ENCODE measurements at places on chromosomes 6 and 20.

GRCh38 chr6:55578537-55579363 is at the start of gene HMGCLL1:
Gene HMGCLL1, minus strand, starts transcription at chr6:55579192. Its CDS starts 137 bp downstream, at chr6:55579055.
- DNase-seq: peak; percentile 64

DNA sequence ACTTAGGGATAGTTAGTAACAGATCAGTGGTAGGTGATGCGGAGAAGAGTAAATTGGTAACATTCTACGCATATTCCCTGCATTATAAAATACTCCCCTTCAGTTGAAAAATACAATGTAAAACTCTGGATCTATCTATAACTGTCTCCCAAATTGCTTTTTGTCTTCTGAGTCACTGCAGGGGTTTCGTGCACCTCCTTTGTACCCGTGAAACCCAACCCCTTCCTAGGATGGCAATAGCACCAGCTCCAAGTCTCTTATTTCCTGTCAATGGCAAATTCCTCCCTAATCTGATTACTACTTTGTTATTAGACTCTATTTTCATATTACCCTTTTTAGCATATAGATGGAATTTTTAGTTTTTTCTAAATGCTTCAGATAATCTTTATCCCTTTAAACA is 20.6 kb upstream of the STMND1 start:
- DNase-seq: no peak

- no peak for DNase-seq
Observed at GRCh38 chr6:140782941-140783340, 1349.8 kb upstream of the GJE1 start.

DNA sequence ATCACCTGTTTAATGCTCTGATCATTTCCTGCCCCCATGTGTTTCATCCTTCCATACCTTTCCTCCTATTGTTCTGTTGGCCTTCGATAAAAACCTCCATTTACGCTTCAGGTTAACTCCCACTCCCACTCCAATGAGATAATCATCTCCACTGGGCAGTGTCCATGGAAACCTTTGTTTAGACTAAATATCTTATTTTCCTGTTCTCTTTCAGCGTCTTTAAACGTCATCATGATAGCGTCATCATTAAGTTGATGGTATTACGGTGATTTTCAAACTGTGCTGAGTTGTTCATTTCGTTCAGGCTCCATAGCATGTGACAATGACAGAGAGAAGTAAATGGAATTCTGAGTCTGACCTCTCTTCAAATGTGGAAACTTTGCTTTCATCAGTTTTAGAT is 970.5 kb upstream of the SLC35B3 start:
- DNase-seq: no peak

DNA sequence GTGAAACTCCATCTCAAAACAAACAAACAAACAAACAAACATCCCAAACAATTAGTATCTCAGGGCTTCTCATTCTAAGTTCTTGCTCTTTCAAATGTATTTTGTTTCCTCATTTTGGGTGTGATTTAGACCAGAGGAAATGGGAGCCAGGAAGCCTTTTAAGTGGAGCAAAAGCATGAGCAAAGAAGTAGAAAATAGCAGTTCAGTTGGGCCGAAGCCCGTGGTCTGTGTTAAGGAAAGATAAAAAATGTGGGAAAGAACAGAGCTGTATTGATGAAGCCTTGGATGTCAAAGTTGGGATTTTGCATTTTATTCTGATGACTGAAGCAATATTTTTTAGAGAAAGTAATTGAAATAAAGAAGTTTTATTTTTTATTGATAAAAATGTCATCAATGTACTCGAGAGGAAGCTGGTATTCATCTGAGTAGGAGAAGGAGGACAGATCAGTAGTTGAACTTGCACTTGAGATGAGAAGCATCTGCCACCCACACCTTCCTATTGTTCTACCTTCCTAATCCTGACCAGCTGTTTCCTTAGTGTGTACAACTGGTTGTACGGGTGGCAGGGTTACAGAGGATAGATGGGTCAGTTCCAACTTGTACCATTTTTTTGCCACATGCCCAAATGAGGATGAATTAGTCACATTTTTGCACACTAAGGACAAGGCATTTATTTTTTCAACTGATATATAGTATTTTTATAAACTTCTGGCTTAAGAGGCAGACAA is 56.1 kb downstream of the KIAA0408 start:
- peak; percentile 26 for DNase-seq

DNA sequence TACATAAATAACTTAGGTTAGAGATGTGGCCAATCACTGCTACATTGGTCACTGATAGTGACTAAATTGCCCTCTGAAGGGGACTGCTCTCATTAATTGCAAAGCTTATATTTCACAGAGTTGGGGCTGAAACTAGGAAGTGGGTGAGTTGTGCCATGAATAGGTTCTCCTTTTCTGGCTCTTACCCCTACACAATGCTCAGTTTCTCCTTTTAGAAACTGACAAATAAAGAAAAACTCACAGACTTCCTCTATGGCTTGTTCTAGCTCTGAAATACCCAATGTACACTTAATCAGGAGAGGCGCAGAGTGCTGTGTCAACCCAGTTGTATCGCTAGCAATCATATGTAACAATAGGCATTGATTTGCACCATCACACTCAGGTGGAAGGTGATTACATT is 41.2 kb upstream of the PROKR2 start:
- no peak for DNase-seq

DNA sequence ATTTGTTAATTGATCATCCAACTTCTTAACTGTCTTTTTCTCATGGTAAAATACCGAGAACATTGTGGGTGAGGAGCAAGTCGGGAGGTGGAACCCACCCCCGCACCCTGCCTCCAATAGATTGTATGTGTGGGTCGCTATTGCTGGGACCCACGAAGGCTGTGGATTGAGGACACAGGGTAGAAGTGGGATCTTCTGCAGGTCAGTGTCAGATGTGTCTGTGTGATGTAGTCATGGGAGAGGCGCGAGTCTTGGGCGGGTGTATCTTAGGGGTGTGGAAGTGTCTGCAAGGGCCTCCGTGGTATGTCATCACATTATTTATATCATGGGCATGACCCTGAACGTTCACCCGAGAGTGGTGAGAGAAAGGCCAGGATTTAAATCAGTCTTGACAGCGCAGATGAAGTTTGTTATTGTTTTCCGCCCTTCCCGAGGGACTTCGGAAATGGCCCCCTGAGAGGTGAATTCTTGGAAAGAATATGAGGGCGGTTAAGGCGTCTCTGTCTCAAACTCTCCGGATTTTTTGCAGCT is 472 bp upstream of the PAQR8 start:
- DNase-seq: no peak

GRCh38 chr6:11606332-11606731 is 68.8 kb downstream of the TMEM170B start:
- DNase-seq: no peak

DNA sequence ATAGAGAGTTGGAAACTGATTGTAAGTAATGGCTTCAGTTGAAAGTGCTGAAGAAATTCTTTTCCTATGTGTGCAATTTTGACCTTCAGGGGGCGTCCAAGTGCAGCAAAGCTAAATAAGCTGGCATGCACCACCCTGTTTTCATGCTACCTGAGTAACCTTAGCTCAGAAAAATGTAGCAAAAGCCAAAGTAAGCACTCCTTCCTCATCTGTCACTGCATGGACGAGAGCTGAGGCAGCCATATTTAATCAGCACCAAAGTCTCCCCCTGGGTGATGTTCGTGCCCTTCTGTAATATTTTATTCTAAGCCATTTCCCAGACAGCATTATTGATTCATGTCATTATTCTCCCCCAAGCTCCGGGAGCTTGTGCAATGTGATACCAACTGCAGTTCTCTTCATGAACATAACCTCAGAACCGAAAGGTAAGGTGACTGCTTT is 123.1 kb downstream of the RPS12 start:
- peak; percentile 35 for DNase-seq

GRCh38 chr6:138034229-138034628 is 73.0 kb downstream of the PERP start:
- no peak for DNase-seq

DNA sequence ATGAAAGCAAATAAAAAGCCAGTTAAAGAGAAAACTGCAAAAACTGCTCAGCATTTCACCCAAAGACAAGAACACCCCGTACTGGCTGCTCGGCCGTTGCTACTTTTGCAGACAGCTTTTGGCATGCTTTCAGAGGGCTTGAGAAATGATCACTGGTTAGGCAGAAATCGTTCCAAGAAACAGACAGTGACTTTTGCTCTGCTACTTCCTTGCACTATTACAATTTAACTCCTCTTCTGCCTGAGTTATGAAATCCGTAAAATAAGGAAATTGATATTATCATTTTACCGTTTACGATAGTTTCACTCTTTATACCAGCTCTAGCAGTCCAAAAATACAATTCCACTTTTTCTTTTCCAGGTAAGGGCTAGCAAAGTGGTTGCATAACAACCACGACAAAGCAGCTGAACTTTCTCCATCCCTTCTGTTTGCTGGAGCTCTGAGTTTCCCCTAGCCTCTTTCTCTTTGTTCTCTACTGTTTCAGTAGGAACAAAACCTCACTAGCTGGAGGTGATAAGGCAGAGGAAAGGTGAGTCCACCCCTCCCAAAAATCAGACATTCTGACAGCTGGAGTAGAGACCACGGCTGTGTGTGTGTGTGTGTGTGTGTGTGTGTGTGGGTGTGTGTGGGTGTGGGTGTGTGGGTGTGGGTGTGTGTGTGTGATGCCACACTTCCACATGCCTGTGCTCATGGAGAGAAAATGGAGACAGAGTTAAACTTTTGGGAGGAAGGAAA is 191.8 kb upstream of the RREB1 start:
- DNase-seq: no peak

GRCh38 chr20:62642051-62642665 is at the start of gene SLCO4A1:
Gene SLCO4A1, plus strand, starts transcription at chr20:62642503. Its CDS starts 13,952 bp downstream, at chr20:62656455.
- peak; percentile 97 for DNase-seq

DNA sequence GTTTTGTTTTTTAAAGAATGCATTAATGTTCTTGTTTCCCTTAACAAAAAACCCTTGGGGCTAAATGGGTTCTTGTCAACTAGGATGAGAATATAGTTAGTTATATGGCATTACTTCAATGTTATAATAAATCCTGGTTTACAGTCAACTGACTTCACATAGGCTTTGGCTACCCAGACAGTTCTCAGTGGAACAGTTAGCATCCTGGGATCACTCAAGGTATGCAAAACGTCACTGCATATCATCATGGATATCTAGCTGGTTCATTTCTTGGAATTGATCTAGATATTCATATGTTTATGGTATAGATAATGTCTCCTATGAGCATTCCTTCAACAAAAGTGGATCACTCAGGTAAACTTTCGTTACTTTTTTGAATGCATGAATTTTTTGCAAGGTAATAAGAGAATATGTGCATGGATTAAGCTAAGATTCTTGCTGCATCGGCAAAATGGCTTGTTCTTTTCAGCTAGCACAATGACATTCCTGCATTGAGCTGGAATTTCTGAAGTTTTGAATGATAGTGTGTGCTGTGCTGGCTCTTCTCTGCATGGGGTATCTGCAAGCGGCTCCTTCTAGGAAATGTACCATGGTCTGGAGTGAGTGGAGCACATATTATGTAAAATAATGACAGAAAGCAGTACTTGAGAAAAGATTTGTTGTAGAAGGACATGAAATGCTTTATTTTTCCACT is 138.9 kb downstream of the ADGRG6 start:
- DNase-seq: no peak

GRCh38 chr20:1669304-1669703 is 11.7 kb upstream of the SIRPG start:
- no peak for DNase-seq

- DNase-seq: no peak
Observed at GRCh38 chr6:71621918-71622519, 264.3 kb upstream of the RIMS1 start.

DNA sequence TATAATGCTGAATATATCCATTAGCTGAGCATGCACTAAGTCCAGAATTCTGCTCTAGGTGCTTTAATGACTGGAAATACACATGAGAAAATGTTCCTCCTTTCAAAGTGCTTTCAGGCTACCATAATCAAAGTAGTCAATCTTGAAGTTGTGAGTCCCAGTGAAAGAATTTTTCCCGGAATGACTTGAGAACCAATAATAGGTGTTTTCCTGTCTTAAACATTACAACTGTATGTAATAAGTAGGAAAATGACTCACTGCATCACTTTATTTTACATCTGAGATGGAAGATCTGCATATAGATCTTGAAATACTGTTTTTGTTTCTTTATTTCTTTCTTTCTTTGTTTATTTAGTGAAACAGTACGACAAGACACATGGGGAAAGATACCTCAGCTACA is 437.4 kb upstream of the JAG1 start:
- no peak for DNase-seq

DNA sequence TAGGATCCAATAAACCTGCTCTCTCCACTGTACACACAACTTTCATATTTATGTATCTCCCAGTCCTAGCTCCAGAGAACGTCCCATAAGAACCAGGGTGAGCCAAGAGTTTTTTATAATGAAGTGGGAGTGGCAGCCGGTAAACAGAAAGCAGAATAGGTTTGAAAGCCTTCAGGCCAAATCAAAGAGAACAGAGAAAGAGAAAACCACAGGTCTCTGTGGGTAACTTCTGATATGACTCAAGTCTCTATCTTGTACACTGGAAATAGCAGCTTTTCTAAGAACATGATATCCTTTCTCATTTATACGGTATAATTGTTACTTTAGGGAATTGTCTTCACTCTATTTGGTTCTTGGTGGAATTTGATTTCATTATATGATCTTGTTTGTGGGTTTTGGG is 273.6 kb downstream of the PACRG start:
- DNase-seq: no peak

GRCh38 chr6:130838951-130839350 is 11.7 kb downstream of the SMLR1 start:
- no peak for DNase-seq

GRCh38 chr20:10316582-10316981 is 98.0 kb downstream of the SNAP25 start:
- peak; percentile 40 for DNase-seq

- no peak for DNase-seq
Observed at GRCh38 chr6:165818200-165818599, 155.2 kb upstream of the PDE10A start.

GRCh38 chr6:92507552-92507951 is 911.8 kb downstream of the EPHA7 start:
- no peak for DNase-seq

DNA sequence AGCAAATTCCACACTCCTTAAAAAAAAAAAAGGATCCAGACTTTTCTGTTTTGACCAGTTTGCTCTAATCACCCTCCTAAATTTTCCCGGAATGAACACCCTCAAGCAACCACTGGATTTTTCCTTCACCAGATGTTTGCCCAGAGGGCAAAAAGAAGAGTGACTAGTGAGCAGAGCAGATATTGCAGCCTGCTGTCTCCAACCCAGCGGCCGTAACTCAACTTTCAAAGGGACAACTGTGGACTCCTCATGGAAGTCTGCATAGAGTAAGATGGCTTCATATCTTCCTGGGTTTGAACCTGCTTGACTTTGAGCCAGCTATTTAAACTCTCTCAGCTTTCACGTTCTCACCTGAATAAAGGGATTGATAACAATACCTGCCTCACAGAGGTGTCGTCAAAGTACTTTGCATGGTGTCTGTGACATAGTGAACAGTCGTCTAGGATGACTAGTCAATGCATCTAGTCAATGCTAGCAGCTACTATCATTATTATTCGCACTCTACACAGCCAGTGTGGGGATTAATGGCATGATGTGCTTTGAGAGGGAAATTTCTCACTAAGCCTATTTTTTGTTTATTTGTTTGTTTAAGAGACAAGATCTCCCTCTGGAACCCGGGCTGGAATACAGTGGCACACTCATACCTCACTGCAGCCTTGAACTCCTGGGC is 92.2 kb upstream of the HIVEP1 start:
- no peak for DNase-seq

- no peak for DNase-seq
Observed at GRCh38 chr6:142413111-142413510, 111.3 kb downstream of the ADGRG6 start.

Measured in D341Med (cell line).